Urinary bladder (tissue), 4 donors: ENCODE measurements at places on chromosomes 6 and 20.

GRCh38 chr20:3672547-3673171 is 9.2 kb downstream of the ADAM33 start:
- DNase-seq = no peak

DNA sequence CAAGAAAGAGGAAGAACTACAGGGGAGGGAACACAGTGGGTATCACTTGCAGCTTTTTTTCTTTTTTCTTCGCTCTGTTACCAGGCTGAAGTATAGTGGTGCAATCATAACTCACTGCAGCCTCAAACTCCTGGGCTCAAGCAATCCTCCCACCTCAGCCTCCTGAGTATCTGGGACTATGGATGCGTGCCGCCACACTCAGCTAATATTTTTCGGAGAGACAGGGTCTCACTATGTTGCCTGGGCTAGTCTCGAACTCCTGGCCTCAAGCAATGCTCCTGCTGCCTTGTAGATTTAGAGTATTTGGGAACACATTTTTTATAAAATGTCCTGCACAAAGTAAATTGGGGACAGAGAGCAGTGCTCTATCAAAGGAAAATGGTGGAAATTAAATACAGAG is 28.3 kb downstream of the PARD6B start:
- DNase-seq = no peak

DNA sequence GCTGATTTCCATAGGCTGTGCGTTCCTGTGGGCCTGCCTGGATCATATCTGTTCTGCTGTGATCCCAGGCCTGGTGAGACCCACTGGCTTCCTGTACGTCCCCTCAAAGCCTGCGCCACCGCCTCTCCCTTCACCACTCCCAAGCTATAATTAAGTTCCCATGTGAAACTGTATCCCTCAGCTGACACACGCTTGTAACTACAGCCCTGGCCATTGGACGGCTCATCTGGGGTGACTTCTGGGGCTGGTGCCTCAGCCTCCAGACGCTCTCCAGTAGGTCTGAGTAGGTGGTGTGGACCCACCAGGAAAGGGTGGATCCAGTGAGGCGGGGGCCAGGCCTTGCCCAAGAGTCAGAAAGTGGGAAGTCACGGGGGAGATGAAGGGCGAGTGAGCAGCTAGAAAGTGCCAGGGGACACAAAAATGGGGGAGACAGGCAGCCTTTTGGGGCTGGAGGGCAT is 21.0 kb downstream of the PPARD start:
- DNase-seq = no peak

- DNase-seq = no peak
Measured at GRCh38 chr20:8318965-8319625, 187.0 kb downstream of the PLCB1 start.

GRCh38 chr6:141202626-141203025 is 930.1 kb upstream of the GJE1 start:
- DNase-seq = no peak

- peak; percentile 63 for DNase-seq
Measured at GRCh38 chr6:33744001-33744848, 2.5 kb downstream of the IP6K3 start.

GRCh38 chr6:38503960-38504682 is 135.6 kb downstream of the BTBD9 start:
- no peak for DNase-seq

- DNase-seq = no peak
Measured at GRCh38 chr20:44969300-44969894, 3.1 kb downstream of the STK4 start.

- no peak for DNase-seq
Measured at GRCh38 chr6:45556828-45557227, 179.1 kb upstream of the SUPT3H start.

DNA sequence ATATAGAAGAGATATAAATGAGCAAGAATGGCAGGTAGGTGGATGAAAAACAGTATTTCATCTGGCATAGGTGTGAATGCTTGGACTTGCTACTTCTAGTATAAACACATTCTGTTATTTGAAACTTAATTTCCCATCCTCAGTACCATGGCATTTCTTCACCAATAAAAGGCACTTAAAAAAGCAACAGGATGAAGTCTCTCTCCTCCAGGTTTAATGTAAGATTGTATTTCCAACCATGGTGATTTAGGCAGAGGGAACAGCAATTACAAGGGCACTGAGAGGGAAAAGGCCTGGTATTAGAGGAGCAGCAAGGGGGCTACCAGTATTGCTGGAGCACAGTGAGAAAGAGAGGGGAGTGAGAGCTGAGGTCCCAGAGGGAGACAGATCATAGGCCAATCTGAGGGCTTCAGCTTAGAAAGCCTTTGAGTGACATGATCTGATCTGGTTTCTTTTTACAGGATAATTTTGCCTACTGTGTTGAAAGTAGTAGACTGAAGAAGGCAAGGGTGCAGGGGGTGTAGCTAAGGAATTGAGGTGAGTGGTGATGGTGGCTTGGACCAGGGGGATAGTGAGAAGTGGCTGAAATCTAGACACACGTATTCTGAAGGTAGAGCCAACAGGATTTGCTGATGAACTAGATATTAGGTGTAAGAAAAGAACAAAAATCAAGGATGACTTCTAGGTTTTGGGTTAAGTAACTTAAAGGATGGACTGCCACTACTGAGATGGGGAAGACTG is 67.8 kb upstream of the SMIM29 start:
- no peak for DNase-seq

- no peak for DNase-seq
Measured at GRCh38 chr6:21781128-21781527, 187.6 kb downstream of the SOX4 start.

DNA sequence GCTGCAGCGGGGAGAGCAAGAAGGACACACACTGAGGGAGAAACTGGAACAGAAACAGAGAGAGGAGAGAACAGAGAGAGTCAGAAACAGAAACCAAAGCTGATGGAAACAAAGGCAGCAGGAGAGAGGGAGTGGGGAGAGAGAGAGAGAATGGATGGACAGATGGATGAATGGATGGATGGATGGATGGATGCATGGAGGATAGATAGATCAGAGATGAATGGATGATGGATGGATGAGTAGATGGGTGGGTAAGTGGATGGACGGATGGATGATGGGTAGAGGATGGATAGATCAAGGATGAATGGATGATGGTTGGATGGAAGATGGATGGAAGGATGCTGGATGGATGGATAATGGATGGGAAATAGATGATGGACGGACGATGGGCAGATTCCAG is 35.0 kb upstream of the PHACTR3 start:
- DNase-seq = no peak

- DNase-seq = no peak
Measured at GRCh38 chr20:56552911-56553629, 20.0 kb downstream of the FAM209B start.

DNA sequence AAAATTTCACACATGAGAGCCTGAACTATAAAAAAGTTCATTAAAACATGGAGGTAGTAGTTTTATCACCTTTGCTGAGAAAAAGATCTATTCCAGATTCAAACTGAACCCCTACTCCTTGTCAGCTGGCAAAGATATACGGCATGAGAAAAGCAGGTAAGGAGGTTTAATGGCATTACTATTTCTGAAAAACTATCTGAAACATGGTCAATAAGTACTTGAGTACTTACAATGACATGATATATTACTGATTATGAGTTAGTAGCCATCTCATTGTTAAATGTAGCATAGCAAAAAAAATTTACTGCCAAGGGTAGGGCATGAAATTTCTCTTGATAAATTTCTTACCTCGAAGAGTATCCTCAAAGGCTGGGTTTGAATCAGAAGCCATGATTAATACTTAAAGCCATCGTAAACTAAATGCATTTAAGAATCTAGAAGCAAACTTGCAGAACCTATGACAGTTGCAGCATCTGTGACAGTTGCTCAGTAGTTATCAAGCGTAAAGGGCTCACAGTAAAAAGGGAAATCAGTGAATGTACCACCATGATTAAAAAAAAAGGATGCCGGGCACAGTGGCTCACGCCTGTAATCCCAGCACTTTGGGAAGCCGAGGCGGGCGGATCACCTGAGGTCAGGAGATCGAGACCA is 8.7 kb downstream of the SLC17A5 start:
- DNase-seq = no peak
